ENCODE measurements at places on chromosomes 6 and 20. TPM values are rescaled to one million over a fixed set of nuclear protein-coding genes. Genes with fewer than 3 reads are reported as not detected.
A peak's percentile ranks its signal among the peaks of the same experiment; 100 is the strongest.

RAMACL gene
- total RNA-seq, result 6.0 TPM

SLC22A16 gene
- 0.52 TPM for total RNA-seq

DNA sequence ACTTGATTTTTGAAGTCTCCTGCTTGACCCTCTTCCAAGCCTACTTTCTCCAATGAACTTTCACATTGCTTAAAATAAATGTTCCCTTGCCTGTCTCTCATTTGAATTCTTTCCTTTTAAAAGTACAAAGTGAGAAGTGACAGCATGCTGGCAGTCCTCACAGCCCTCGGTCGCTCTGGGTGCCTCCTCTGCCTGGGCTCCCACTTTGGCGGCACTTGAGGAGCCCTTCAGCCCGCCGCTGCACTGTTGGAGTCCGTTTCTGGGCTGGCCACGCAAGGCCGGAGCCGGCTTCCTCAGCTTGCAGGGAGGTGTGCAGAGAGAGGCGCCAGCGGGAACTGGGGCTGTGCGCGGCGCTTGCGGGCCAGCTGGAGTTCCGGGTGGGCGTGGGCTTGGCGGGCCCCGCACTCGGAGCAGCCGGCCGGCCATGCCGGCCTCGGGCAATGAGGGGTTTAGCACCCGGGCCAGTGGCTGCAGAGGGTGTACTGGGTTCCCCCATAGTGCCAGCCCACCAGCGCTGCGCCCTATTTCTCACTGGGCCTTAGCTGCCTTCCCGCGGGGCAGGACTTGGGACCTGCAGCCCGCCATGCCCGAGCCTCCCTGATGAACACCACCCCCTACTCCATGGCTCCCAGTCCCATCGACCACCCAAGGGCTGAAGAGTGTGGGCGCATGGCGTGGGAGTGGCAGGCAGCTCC, 31.9 kb downstream of the SERPINB6 start:
- no peak for DNase-seq
- peaks cover 23% of the 10 kb centered on the region for H3K4me1 ChIP-seq
- H3K36me3 ChIP-seq, result no peaks in the 10 kb centered on the region
- H3K27ac ChIP-seq, result no peak overlapping the region
- H3K4me3 ChIP-seq, result no peak overlapping the region
- H3K27me3 ChIP-seq, result no peaks in the 10 kb centered on the region

DNA sequence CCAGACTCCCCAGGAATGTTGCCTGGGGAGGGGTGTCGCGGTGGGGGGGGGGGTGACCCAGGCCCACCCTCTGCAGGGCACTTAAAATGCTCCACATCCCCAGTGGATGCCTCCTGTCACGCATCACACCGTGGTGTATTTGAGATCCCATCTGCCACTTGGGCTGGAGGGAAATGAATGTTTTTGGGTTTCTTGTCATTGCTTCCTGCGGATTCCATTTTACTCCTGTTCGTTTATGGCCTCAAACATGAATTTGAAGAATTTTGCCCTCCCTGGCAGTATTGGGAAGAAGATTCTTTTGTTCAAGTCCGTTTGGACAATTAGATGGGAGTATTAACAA, 544 bp upstream of the KHDC1 start:
- no peak for DNase-seq
- H3K4me3 ChIP-seq, result peak overlapping the region; percentile 59

DNA sequence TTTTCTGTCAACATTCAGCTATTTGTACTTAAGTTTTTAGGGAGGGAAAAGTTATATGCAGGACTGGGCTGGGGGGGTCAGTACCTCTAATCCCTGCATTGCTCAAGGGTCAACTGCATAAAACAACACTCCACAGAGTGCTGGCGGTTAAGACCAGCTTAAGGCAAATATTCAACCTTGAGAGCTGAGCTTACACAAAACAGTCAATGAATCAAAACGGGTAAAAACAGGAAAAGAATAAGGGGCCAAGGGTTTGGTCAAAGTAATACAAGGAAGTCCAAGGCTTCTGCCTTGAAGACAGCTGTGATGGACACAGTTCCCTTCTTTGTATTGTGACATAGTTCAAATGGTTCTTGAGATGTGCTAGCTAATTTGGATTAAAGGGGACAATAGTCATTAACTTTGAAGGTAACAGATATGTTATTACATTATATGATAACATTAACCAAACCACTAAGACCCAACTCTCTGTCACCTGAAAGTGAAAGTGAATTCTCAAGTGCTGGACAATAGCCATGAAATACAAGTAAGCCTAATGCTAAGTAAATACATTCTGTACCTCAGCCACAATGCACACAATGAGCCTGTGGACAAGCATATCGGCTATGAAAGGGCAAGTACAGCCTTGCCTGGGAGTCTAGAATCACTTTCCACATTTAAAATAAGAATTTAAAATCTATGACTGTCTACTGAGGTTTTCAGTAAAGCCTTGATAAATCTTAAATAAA, 106.8 kb downstream of the PDE10A start:
- H3K4me3 ChIP-seq, result no peak overlapping the region
- no peaks in the 10 kb centered on the region for H3K4me1 ChIP-seq
- H3K36me3 ChIP-seq, result no peaks in the 10 kb centered on the region
- no peak for DNase-seq

DNA sequence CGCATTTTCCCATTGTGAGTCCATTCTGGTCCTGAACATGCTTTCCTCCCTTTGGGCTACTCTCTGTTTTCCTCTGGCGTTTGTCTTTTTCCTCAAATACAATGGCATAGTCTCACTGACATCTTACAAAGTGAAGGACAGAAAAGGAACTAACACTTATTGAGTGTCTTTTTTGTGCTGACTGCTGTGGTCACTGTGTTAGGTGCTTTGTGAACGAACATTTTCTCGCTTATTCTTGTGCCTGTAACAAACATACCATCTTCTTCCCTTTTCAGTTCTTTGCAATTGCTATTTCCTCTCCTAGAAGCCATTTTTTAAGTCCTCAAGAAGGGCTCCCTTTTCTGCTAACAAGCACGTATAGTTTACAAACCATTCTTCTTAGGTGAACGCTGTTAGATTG, 15.4 kb downstream of the FIG4 start:
- no peak overlapping the region for H3K4me3 ChIP-seq
- no peaks in the 10 kb centered on the region for H3K27me3 ChIP-seq
- DNase-seq, result no peak

DNA sequence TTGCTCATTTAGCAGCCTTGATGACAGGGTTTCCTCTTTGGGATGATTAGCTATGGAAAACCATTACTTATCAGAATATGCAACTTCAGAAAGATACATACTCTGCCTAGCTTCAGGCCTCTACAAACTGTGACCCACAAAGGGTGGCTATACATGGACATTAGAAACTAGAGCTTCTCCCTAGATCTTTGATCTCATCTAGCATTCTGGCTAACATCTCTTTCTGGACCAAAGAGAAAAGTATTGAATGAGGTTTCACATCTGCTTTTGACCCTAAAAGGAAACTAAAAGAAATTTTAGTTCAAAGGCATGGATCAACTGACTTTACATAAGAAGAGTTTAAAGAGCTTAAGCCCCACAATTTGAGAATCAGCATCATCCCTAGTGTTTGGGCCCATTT, 12.4 kb upstream of the HMGN3 start:
- DNase-seq, result no peak
- no peak overlapping the region for H3K4me3 ChIP-seq
- no peak overlapping the region for H3K27ac ChIP-seq
- no peaks in the 10 kb centered on the region for H3K27me3 ChIP-seq
- no peaks in the 10 kb centered on the region for H3K4me1 ChIP-seq

DNA sequence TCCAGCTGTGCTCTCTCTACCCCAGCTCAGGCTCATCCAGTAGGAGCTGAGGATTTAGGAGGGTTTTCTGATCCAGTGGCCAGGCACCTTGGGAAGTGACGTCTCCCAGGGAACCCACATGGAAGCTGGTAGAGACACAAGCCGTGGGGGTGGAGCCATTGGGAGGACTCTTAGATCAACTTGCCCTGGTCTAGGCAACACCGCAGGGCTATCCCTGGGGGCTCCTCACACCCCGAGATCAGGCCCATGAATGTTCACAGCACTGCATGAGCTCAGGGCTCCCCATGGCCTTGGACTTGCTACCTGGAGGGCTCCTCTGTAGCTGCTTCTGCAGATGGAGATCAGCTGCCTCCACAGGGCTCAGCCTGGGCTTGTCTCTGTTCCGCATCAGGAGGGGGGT, 112.1 kb downstream of the CDH4 start:
- H3K36me3 ChIP-seq, result no peaks in the 10 kb centered on the region
- no peak for DNase-seq
- no peaks in the 10 kb centered on the region for H3K27me3 ChIP-seq
- H3K4me3 ChIP-seq, result no peak overlapping the region
- no peak overlapping the region for H3K27ac ChIP-seq

- H3K27ac ChIP-seq, result no peak overlapping the region
- H3K36me3 ChIP-seq, result no peaks in the 10 kb centered on the region
- H3K4me1 ChIP-seq, result no peaks in the 10 kb centered on the region
- H3K27me3 ChIP-seq, result no peaks in the 10 kb centered on the region
Observed at GRCh38 chr20:20843982-20844381, 131.5 kb upstream of the RALGAPA2 start.

- peaks cover 16% of the 10 kb centered on the region for H3K4me1 ChIP-seq
- no peak overlapping the region for H3K4me3 ChIP-seq
- peak; percentile 95 for DNase-seq
- H3K27ac ChIP-seq, result peak overlapping the region; percentile 16
- peaks cover 19% of the 10 kb centered on the region for H3K27me3 ChIP-seq
Observed at GRCh38 chr6:43724914-43725642, 37.5 kb upstream of the MRPS18A start.

- H3K4me3 ChIP-seq, result no peak overlapping the region
- no peaks in the 10 kb centered on the region for H3K36me3 ChIP-seq
- peaks cover 36% of the 10 kb centered on the region for H3K4me1 ChIP-seq
- no peak for DNase-seq
- H3K27me3 ChIP-seq, result no peaks in the 10 kb centered on the region
Observed at GRCh38 chr6:149235130-149235561, 82.4 kb upstream of the TAB2 start.

GRCh38 chr6:100482698-100483097, 18.0 kb upstream of the SIM1 start:
- no peak overlapping the region for H3K4me3 ChIP-seq
- no peaks in the 10 kb centered on the region for H3K4me1 ChIP-seq
- H3K27ac ChIP-seq, result no peak overlapping the region
- DNase-seq, result no peak

- no peaks in the 10 kb centered on the region for H3K36me3 ChIP-seq
- no peaks in the 10 kb centered on the region for H3K4me1 ChIP-seq
- H3K27me3 ChIP-seq, result no peaks in the 10 kb centered on the region
- H3K27ac ChIP-seq, result no peak overlapping the region
Observed at GRCh38 chr20:34269996-34270627, 28.9 kb downstream of the ASIP start.

DNA sequence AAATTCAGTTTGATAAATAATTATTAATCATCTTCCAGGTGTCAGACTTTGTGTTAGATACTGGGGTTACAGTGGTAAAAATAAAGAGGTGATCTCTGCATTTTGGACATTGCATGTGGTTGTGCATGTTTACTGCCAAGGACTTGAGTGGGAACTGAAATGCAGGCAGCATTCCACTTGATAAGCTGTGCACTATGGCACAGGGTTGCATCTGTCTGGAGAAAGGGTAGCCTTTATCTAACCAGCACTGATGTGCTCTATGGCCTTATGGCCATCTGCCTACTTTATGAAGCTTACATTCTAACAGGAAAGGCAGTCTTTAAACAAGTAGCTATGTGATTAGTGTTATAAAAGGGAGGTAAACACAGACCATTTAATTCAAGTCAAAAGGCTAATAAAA, 53.0 kb upstream of the MLIP start:
- H3K27ac ChIP-seq, result no peak overlapping the region
- no peaks in the 10 kb centered on the region for H3K36me3 ChIP-seq
- DNase-seq, result no peak

DNA sequence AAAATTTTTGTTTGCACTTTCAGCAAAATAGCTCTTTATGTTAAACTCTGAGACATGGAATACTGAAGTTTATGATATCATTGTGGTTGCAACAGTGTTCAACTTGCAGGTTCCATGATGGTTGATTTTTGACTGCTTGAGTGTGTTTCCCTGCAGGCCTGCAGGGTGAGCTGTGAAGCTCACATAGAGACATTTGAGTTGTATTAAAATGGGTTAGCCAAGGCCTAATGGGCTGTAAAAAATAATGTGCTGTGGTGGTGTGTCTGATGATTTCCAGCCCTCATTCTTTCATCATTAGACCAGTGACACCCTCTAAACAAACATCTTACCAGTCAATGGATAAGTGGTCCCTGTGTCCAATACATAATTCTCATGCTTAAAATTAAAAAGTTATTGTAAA, 321.4 kb downstream of the FARS2 start:
- no peak overlapping the region for H3K4me3 ChIP-seq
- no peaks in the 10 kb centered on the region for H3K27me3 ChIP-seq
- DNase-seq, result no peak
- no peaks in the 10 kb centered on the region for H3K36me3 ChIP-seq

- no peaks in the 10 kb centered on the region for H3K36me3 ChIP-seq
- H3K4me1 ChIP-seq, result no peaks in the 10 kb centered on the region
- H3K4me3 ChIP-seq, result no peak overlapping the region
- H3K27ac ChIP-seq, result no peak overlapping the region
Observed at GRCh38 chr6:25415274-25415673, 136.1 kb downstream of the CARMIL1 start.

GRCh38 chr6:41181566-41181965, 18.6 kb upstream of the TREM2 start:
- H3K4me1 ChIP-seq, result peaks cover 28% of the 10 kb centered on the region
- H3K27ac ChIP-seq, result no peak overlapping the region
- no peaks in the 10 kb centered on the region for H3K36me3 ChIP-seq
- H3K27me3 ChIP-seq, result peaks cover 4% of the 10 kb centered on the region
- H3K4me3 ChIP-seq, result no peak overlapping the region

DNA sequence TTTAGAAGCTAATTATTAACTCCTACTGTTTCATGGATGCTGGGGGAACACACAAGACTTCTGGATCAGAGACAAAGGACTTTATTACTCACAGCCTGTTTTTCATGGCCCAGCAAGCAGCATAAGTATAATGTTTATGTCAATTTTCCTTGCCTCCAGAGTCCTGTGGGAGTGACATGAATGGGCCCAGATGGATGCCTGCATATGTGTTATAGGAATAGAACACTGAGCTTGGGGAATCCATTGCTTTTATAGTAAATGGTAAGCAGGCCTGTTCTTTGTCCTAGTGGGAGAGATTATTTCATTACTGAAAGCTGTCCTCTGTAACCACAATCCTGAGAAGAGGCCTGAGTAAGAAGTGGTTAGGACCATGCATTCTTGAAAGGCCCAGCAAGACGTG, 25.6 kb downstream of the BLTP3A start:
- DNase-seq, result no peak
- no peak overlapping the region for H3K4me3 ChIP-seq
- H3K27me3 ChIP-seq, result no peaks in the 10 kb centered on the region
- no peaks in the 10 kb centered on the region for H3K36me3 ChIP-seq
- peaks cover 34% of the 10 kb centered on the region for H3K4me1 ChIP-seq

GRCh38 chr6:32700391-32701040, 34.1 kb upstream of the HLA-DQB1 start:
- H3K4me1 ChIP-seq, result no peaks in the 10 kb centered on the region
- H3K4me3 ChIP-seq, result no peak overlapping the region
- H3K36me3 ChIP-seq, result no peaks in the 10 kb centered on the region
- no peak for DNase-seq
- H3K27me3 ChIP-seq, result no peaks in the 10 kb centered on the region
